GM12878 (cell line): ENCODE measurements at places on chromosomes 1 and 21. TPM values are rescaled to one million over a fixed set of nuclear protein-coding genes. Genes with fewer than 3 reads are reported as not detected.

The RPE65 gene
- not detected in 2 replicates for total RNA-seq

The COL24A1 gene
- 2.4 and 2.5 TPM in 2 replicates for total RNA-seq

The EFHD2 gene
- total RNA-seq = 106 and 107 TPM in 2 replicates

The NPR1 gene
- total RNA-seq = 0.56 and 0.72 TPM in 2 replicates

The CFAP298 gene
- total RNA-seq = 33.1 and 34.5 TPM in 2 replicates

The ATP6V1G3 gene
- total RNA-seq = not detected in 2 replicates

The OPRD1 gene
- not detected in 2 replicates for total RNA-seq

The CD1B gene
- total RNA-seq = not detected in 2 replicates

The LRRC39 gene
- total RNA-seq = 0.13 and 0.23 TPM in 2 replicates

The RPL22 gene
- 437 and 439 TPM in 2 replicates for total RNA-seq

The GLMP gene
- 19.7 and 24.2 TPM in 2 replicates for total RNA-seq

The AZIN2 gene
- total RNA-seq = 0.19 and 0.31 TPM in 2 replicates

The PPIAL4G gene
- not detected in 2 replicates for total RNA-seq
